ENCODE measurements at places on chromosomes 11 and 22.

- no peak for DNase-seq
Observed at GRCh38 chr11:44835296-44835695, 108.5 kb downstream of the TSPAN18 start.

DNA sequence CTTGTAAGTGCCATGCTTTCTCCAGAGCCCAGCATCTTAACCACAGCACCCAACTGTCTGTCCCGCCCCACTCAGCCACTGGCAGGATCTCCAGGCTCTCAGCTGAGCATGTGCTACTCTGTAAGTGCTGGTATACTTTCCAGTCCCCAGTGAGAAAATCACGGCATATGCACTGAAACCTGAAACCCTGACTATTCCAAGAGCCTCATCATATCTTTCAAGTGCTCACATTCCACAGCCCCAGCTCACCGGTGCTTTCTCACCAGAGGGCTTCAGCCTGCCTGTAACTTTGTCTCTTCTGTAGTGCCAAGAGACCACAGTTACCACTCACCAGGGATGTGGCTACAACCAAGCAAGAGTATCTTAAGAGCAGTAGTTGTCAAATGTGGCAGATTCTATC is 24.4 kb upstream of the PAMR1 start:
- no peak for DNase-seq

DNA sequence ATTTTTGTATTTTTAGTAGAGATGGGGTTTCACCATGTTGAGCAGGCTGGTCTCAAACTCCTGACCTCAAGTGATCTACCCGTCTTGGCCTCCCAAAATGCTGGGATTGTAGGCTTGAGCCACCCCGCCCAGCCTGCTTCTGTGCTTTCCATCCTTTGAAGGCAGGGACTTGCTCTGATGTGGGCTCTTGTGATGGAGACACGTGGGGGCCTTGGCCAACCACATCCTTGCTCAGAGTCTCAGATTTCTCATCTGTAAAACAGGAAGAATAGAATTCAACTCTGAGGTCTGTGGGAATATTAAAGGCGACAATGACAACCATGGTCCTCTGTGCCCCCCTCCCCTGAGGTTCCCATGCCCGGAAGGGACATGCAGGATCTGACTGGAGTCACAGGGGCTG is 3.8 kb upstream of the GGA1 start:
- peak; percentile 41 for DNase-seq

DNA sequence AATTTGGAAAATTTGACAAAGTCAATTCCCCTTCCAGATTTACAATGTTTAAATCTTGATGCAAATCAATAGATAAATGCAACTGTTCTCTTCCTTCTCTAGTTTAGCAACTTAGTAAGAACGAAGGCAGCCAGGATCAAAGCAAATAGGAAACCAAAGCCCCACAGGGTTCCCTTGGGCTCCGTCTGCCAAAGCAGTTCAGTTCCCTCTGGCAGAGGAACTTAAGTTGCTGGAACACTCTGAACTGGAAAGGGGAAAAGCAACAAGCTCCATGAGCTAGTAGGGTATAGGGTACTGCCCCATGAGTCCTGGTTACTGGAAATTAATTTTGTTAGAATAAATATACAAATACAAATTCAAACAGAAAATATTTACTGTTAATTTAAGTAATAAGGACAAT is 91.3 kb downstream of the RELT start:
- no peak for DNase-seq

- DNase-seq: no peak
Observed at GRCh38 chr11:126696982-126697381, 303.6 kb downstream of the KIRREL3 start.

DNA sequence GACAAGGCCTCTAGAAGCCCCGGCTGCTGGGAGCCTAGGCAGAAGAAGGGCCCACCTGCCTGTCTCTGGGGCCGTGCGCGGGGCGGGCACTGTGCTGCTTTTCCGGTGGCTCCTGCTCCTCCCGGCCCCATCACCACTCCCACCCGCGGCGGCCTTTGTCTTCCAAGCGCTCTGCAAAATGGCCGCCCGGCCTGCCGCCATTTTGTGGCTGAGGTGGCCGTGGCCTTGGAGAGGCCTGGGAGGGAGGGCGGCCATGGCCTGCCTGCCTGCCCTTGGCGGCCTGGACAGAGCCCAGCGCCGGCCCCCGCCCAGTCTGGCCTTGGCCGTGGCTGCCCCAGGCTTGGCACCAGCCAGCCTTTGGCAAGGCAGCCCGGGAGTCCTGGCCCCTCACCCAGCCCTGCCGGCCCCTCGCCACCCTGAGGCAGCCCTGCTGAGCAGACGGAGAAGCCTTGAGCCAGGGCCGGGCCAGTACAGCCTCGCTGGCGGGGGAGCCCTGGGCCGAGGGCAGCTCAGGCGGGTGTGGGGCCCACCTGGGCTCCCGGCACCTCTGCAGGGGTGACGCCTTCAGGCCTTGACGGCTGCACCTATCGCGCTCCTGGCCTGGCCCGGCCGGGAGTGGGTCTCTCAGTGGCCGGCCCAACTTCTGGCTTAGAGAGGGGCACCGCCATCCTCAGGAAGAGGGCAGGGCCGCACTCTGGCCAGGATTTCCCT is 46.0 kb upstream of the PPARA start:
- no peak for DNase-seq

- no peak for DNase-seq
Observed at GRCh38 chr11:134942681-134943080, 530.6 kb upstream of the B3GAT1 start.

GRCh38 chr22:44442186-44442815 is 55.7 kb downstream of the RTL6 start:
- no peak for DNase-seq

- no peak for DNase-seq
Observed at GRCh38 chr11:79834015-79834414, 393.2 kb upstream of the TENM4 start.

DNA sequence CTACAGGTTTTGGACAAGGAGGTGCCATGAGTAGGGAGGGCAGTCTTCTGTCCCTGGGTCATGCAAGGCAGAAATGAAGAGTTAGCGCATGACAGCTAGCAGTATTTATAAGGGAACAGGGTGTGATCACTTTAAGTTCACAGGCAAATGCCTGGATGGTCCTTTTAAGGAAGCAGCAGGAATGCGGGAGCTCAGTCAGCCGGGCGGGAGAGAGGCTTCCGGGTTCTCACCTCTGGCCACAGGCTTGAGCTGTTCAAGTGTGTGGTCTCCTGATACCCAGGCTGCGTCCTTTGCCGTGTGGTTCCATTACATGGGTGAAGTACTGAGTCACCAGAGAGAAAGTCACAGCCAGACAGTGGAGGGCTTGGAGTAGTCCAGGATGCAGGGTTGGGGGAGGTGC is 105.4 kb downstream of the BCR start:
- no peak for DNase-seq

GRCh38 chr22:28843633-28844032 is 39.7 kb upstream of the ZNRF3 start:
- no peak for DNase-seq

DNA sequence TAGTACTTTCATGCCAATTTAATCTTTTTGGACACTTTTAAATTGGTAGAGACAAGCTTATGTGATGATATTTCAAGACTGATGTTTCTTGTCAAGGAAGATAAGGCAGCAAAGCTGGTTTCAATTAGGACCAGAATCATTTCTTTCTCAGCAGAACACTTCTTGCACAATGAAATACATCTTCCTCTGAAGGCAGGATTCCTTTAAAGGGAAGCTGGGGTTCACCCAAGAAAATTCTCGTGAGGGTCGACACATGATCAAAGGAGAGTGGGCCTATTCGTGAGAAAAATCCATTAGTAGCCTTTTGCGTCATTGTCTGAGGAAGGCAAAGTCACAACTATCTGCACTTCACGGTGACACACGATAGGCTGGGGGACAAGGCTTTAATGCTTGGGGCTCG is 17.6 kb downstream of the TTC12 start:
- DNase-seq: no peak

- DNase-seq: no peak
Observed at GRCh38 chr11:18669711-18670110, 28.9 kb upstream of the TMEM86A start.

DNA sequence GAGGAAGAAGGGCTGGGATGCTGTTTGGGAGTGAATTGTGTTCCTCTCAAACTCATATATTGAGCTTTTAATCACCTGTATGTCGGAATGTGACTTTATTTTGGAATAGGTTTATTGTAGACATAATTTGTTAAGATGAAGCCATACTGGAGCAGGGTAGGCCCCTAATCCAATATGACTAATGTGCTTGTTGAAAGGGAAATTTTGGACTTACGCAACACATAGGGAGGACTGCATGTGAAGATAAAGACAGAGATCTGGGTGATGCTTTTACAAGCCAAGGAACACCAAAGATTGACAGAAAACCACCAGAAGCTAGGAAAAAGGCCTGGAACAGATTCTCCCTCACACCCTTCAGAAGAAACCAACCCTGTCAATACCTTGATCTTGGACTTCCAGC is 43.2 kb upstream of the OVCH2 start:
- DNase-seq: no peak

- no peak for DNase-seq
Observed at GRCh38 chr11:19460718-19461405, 220.1 kb upstream of the E2F8 start.

DNA sequence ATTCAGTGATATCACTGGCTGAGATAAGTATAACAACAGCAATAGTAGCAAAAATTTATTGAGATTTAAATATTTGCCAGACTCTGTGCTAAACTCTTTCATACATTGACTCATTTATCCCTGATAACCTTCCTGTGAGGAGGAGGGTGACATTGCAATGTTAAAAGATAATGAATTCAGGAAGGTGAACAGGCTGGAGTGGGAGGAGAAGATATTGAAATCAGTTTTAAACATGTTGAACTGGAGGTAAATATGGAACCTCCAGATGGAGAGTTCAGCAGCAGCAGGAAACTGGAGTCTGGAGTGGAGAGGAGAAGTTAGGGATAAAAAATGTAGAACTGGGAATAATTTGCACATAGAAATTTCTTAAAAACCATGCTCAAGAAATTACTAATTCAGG is 142.0 kb upstream of the FAT3 start:
- no peak for DNase-seq

GRCh38 chr22:47038206-47038835 is 275.9 kb downstream of the TBC1D22A start:
- no peak for DNase-seq

- DNase-seq: no peak
Observed at GRCh38 chr11:27700351-27701301, at the start of gene BDNF. Gene BDNF, minus strand, starts transcription at chr11:27700455. Its CDS starts 41,891 bp downstream, at chr11:27658564.

GRCh38 chr11:60925868-60926267 is 1.6 kb downstream of the TMEM132A start:
- DNase-seq: peak; percentile 92

GRCh38 chr11:20127671-20128527 is 32.4 kb downstream of the DBX1 start:
- DNase-seq: peak; percentile 43

- DNase-seq: no peak
Observed at GRCh38 chr22:44448271-44448830, 49.7 kb downstream of the RTL6 start.

DNA sequence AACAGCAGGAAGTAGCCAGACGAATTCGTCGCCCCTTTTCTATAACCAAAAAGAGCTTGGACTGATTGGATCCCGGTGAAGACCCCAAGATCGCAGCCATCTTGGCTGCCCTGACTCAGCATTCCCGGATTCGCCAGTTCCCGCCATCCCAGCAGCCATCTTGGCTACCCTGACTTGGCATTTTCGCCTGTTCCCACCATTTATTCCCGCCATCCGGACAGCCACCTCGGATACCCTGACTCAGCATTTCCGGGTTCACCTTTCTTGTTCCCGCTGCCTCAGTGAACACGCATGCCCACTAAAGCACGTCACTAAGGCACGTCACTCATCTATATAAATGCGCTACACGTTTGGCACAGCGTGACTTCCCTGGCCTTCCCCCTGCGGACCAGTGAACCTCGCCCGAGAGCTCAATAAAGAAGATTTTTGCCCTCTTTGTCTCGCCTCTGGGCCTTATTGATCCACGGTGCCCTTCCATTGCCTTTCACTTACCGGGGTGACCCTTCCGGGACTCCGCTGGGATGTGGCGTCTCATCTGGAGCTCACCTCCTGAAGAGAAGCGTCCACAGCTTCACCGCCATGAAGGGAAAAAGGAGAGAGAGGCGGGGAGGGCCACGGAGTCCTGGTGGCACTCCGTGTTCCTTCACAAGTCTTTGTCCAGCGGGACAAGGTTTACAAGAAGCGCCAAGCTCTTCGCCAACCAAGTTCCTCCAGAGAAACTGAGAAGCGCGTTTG is 4.0 kb upstream of the OR56A3 start:
- no peak for DNase-seq

GRCh38 chr11:12884751-12885318 is 124.3 kb upstream of the RASSF10 start:
- no peak for DNase-seq

GRCh38 chr11:19537803-19538453 is 174.7 kb upstream of the NAV2 start:
- no peak for DNase-seq

DNA sequence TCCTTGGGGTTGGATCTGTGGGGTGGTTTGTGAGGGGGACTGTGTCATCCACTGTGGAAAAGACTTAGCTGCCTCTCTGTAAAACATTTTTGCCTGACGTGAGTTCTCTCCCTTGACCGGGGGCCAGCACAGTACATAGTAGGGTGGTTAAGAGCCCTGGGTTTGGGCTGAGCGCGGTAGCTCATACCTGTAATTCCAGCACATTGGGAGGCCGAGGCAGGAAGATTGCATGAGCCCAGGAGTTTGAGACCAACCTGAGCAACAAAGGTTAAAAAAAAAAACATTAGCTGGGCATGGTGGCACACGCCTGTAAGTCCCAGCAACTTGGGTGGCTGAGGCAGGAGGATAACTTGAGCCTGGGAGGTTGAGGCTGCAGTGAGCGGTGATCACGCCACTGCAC is 74.7 kb upstream of the WNT7B start:
- no peak for DNase-seq

DNA sequence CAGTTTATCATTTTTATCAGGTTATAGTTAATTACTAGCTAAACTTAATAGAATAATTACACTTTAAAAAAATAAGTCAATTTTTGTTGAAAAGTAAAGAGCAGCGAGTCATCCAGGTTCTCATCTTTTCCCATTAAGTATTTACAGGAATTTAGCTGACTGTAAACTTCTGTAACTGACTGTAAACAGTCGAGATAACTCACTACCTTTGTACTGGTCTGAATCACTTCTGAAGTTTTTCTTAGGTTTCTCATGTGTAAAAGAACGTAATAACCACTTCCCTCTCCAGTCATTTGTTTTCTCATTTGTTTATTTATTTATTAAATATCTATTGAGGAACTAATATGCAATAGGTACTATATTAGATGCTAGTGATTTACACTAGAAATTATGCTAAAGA is 270.8 kb downstream of the DYNC2H1 start:
- DNase-seq: no peak

GRCh38 chr11:123211149-123211852 is 16.3 kb upstream of the CLMP start:
- no peak for DNase-seq

GRCh38 chr22:23984430-23984829 is 4.5 kb downstream of the GSTT2 start:
- peak; percentile 42 for DNase-seq

All from CD14-positive monocyte (primary cell).